D721Med (cell line): ENCODE measurements at places on chromosomes 11 and 22.

DNA sequence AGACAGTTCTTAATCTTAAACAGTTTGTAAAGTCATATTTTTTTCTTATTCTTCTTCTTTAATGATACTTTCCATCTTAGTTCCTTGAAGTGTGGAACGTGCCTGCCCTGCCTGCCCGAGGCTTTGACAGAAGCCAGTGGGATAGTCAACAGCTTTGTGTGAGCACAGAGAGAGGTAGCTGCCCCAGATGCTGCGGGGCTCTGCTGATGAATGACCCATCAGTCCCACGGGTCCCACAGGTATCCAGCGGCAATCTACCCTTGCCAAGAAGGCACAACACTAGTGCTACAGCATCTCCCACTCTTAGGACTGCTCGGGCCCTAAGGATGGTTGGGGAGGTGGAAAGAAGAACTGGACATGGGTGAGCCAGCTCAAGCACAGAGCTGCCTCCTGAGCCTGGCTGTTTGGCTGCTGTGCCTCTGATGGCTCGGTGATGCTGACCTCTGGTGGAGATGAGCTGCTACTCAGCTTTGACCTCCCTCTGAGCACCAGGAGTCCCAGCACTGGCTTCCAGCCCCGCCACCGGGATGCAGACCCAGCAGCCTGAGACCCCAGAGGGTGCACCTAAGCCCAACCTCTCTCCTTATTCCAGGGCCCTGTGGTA, 11.8 kb upstream of the APLNR start:
- DNase-seq: no peak

- no peak for DNase-seq
Measured at GRCh38 chr11:103448966-103449365, 339.7 kb downstream of the DYNC2H1 start.

DNA sequence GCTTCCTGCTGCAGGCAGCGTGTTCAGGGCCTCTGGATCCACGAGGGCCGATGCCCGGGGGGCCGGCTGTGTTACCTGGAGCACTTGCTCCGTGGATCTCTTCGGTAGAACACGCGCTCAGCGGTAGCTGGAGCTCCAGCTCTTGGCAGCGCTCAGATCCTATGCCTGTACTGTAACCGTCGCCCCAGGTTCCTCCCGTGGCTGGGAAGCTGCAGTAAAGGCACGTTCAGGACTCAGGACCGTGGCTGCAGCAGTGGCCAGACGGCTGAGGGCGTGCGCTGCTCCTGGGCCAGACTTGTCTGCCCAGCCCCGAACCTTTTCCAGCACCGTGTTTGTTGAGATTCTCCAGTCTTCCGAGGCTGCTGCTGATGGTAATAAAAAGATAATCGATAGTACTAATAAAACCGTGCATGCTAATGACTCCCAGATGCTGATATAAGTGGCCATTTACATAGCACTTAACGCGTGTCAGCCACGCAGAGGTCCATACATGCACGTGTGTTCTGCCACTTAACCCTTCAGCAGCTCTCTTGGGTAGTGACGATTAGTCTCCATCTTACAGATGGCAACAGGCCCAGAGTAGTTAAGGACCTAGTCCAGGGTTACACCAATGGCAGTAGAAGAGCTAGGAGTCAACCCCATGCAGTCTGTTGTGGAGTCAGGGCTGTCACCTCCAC, 1.4 kb downstream of the MOV10L1 start:
- DNase-seq: no peak

DNA sequence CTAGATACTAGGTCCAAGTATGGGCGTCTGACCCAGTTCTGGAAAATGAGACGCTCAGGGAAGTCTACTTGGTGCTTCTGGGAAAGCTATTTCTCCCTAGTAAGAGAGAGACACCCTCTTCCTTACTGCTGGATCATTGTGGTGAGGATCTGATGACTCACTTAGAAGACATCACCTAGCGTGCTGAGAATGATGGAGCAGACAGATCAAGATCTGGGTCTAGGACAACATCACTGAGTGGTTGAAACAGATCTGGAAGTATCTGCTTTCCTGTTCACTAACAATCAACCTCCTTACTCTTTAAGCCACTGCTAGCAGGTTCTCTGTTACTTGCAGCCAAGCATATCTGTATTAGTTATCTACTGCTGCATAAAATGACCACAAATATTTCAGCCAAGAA, 38.3 kb upstream of the HMGXB4 start:
- no peak for DNase-seq

DNA sequence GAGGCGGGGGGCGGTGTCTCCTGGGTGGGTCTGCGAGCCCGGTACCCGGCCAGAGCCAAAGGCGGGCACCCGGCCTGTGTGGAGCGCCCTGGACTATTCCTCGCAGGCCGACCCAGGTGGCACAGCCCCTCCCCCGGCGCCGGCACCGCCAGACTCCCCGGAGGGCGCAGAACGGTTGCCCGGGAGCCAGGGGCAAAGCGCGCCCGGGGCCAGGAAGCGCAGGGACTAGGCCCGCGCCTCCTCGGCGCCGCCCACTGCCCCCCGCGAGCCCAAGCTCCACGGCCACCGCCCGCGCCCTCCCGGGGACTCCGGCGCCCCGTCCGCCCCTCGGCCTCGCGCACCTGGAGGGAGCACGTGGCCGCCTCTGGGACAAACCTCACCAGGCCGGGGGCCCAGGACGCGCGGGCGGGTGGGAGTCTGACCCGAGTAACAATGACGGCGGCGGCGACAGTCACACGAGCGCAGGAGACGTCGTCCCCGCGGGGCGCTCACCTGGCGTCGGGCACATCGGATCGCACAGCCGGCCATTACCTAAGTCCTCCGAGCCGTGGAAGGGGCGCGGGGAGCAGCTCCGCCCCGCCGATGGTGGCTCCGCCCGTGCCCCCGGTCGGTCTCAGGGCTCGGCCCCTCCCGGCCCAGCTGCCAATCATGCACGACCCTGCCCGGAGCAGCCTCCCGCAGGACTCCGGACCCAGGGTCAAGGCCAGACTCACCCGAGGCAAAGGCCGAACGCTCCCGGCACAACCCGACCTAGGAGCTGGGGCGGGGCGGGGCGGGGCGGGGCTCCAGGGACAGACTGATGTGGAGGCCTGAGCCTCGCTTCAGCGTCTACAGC, 7.4 kb downstream of the PLXNB2 start:
- DNase-seq: no peak

DNA sequence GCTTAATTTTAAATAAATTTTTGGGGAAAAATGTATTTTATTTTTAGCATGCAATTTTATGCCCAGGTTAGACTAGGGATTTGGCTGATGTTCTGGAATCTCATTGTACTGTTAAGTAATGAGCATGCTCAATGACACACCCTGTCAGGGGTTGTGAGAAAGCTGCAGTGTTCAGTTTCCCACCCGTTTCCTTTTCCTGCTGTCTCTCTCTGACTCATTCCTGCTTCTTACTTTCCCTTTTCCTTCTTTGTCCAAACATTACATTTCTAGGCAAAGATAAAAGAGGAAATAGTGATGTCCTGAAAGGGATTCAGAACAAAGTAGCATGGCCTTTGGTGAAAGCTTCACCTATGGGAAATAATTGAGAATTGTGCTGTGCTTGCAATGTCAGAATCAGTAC, 22.7 kb downstream of the OOSP3 start:
- no peak for DNase-seq

DNA sequence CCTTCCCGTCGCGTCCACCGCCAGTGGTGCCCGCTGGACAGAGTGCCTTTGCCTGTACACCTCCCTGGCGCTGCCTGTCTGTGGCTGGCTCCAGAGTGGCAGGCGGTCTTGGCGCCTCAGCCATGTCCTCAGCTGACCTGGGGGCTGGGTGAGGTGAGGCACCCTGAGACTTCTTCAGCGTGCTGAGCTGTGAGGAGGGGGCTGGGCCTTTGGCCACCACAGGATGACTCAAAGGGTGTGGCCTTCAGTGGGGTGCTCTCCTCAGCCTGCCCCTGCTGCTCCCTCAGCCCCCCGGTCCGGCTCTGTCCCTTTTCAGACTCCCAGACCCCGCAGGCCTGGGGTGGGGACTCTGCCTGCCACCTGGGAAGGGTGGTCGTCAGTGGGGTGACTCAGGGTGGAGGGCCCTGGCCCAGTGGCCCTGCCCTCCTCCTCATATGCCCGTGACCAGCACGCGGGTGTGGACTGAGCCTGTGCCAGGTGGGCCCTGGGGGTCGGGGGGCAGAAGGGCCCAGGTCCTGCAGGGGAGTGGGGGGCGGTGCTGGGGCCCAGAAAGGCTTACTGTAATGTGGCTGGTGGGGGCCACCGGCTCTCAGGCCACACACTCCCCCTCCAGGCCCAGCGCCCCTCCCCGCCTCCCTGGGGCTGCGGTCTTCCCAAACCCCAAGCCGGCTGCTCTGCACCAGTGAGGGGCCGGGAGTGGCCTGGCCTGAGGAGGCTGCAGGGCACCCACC, 15.9 kb downstream of the CRELD2 start:
- DNase-seq: no peak

- DNase-seq: no peak
Measured at GRCh38 chr11:75768112-75768908, at the start of gene DGAT2. DGAT2 (plus strand) TSS chr11:75768778; CDS start chr11:75768992, 214 bp downstream.

DNA sequence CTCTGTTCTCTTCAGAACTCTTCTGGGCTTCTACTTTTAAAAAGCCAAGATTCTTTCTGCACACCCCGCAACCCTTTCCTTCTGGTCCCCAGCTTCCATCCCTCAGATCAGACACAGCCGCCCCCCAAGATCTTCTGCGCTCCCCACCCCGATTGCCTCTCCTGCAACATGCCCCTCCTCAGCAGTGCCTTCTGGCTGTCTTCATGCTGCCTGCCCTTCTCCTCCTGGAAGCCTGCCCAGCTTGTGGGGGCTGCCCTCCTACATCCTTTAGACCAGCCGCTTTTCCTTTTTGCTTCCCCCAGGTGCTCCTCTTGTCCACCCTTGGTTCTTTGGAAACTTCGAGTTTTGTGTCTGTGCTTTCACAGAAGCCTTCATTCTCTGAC, 144.2 kb downstream of the FEZ1 start:
- no peak for DNase-seq

DNA sequence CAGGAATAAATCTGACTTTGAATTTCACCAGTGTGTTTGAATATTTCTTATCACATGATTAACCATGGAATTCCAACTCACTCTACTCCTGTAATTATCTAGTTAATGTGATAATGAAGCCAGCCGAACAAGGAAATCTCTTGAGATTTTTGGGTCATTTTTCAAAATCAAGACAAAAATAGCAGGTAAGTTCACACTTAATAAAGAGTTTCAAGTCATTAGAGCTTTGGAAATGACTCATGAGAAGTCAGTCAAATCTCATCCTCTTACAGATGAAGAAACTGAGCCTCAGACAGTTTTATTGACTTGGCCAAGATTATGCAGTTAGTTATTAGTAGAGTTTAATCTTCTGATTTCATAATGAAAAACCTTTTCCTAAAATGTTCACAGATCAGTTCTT, 148.8 kb downstream of the ARHGAP42 start:
- no peak for DNase-seq

GRCh38 chr11:102733232-102733875, 8.6 kb upstream of the MMP8 start:
- no peak for DNase-seq

DNA sequence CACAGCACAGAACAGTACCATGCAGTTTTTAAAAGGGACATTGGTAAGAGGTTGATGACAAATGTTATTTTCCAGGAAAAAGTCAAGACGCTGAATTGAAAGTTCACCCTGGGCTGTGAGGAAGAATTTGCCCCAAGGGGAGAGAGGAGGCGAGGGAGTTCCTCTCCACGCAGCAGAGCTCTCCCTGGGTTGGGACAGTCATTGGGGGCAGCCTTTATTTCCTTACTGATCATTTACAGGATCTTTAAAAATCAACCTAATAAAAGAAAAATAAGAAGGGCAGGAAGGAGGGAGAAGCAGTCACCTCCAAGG, 49.9 kb upstream of the WNT7B start:
- DNase-seq: no peak

DNA sequence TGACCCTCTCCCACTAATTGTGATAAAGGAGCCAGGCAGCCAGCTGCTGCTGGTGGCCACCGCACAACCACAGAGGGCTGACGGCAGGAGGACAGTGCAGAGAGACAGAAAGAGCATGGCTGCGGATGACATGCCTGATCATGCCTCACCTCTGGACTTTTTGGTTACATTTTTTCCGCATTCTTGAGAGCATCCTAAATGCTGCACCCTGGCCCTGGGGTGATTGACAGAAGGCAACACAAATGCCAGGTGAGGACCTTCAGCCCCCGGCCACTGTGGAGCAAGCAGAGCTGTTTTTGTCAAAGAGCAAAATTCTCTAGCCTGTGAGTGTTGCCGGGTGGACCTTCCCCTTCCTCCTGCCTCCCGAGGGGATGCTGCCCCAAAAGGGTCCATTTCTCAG, 78.5 kb downstream of the RPS6KA4 start:
- DNase-seq: no peak

DNA sequence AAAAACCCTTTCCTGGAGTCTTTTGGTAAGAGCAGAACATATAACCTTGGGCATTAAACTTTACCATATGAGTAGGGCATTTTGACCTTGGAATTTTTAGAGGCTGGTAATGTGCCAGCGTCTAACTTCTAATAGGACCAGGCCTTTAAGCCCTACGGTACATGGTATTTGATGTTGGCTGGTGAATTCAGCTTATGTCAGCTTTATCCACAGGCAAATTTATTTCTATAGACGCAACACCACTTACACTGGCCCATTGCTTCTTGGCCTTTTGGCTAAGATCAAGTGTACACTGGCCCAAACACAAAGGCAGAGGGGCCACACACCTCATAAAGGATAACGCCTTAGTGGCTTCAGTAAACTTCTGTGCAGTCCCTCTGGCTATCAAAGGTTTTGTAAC, 410.2 kb upstream of the LARGE1 start:
- no peak for DNase-seq

GRCh38 chr11:68142028-68142412, 20.8 kb upstream of the CHKA start:
- no peak for DNase-seq

DNA sequence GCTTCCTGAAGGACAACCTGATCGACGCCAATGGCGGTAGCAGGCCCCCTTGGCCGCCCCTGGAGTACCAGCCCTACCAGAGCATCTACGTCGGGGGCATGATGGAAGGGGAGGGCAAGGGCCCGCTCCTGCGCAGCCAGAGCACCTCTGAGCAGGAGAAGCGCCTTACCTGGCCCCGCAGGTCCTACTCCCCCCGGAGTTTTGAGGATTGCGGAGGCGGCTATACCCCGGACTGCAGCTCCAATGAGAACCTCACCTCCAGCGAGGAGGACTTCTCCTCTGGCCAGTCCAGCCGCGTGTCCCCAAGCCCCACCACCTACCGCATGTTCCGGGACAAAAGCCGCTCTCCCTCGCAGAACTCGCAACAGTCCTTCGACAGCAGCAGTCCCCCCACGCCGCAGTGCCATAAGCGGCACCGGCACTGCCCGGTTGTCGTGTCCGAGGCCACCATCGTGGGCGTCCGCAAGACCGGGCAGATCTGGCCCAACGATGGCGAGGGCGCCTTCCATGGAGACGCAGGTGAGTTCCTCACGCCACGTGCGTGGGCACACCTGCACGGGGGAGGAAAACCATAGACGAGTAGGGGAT, 1.5 kb downstream of the BCR start:
- no peak for DNase-seq

DNA sequence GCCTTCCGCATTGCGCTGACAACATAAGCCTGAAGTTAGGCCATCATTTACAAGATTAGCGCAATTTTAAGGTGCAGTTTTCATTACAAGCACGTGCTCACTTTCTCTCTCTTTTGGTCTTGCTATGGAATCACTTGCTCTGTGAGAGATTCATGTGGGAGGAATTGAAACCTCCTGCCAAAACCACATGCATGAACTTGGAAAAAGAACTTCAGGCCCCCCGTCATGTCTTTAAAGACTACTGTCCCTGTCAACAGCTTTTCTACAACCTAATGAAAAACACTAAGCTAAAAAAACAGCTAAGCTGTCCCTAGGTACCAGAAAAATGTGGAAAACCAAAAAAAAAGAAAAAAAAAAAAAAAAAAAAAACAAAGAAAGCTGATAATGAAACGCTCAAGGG, 1707.6 kb upstream of the RAG2 start:
- no peak for DNase-seq
